MV-4-11 (cell line): ENCODE measurements at places on chromosomes 13 and 19.

GRCh38 chr13:20399961-20400360 lies 125.7 kb downstream of the CRYL1 start:
- no peak for DNase-seq

- DNase-seq: no peak
Observed at GRCh38 chr13:99861771-99862170, 109.8 kb downstream of the ZIC5 start.

GRCh38 chr19:28868836-28869235 lies 344.1 kb downstream of the UQCRFS1 start:
- no peak for DNase-seq

DNA sequence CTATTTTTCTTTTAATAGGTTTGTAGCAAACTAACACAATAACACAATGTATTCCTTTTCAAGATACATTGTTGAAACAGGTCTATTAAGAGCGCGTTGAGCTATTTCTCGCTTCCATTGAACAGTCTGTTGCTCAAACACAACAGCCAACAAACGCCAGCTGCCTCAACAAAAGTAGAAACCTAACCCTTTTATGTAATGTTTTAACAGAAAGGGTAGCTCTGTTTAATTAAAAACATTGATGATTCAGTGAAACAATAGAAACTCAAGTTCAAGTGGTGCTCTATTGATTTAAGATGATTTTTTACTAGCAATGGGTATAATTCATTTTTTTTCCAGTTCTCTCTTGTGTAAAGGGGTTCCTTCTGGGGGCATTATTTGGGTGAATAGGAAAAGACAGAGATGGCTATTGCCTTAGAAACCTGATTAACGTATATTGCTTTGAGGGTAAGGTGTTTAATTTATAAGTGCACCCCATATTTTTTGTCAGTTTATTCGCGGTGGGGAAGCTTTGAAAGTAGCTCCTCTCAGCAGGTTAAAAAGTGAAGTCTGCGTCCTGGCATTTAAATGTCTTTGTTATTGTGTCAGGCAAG lies 14.9 kb downstream of the ZIC2 start:
- DNase-seq: no peak

DNA sequence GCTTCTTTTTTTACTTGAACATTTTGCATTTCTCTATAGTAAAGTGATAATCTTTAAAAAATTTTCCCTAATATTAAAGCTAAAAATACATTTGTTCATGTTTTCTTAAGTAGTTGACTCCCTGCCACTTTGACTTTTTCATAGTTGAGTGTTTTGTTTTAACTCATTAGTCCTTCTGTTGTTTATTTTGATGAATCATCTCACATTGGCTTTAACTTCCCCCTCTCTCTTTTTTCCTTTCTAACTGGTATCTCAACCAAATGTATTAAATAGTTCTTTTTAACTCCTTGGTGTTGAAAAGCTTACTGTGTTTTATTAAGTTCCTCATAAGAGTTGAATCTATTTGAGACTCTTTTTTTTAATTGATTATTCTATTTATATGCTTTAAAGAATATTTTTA lies 2.8 kb downstream of the TNFSF13B start:
- peak; percentile 33 for DNase-seq

DNA sequence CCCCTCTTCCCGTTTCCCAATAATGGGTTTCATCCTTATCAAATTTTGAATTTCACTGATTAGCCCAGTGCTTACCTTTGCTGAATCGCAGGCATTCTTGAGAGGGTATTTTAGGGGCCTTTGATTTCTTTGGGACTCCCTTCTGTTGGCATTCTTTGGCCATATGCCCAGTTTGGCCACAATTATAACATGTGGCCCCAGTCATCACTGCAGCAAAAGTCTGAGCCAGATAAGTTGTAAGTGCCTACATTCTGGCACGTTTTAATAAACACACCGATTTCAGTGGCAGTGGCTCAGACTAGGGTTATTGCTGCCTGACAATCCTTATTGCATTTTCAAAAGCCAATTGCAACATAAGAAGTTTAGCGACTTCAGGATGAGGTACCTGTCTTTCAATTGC lies 41.4 kb downstream of the ZNF726 start:
- no peak for DNase-seq

GRCh38 chr19:55697698-55698097 lies 22.7 kb downstream of the EPN1 start:
- no peak for DNase-seq

DNA sequence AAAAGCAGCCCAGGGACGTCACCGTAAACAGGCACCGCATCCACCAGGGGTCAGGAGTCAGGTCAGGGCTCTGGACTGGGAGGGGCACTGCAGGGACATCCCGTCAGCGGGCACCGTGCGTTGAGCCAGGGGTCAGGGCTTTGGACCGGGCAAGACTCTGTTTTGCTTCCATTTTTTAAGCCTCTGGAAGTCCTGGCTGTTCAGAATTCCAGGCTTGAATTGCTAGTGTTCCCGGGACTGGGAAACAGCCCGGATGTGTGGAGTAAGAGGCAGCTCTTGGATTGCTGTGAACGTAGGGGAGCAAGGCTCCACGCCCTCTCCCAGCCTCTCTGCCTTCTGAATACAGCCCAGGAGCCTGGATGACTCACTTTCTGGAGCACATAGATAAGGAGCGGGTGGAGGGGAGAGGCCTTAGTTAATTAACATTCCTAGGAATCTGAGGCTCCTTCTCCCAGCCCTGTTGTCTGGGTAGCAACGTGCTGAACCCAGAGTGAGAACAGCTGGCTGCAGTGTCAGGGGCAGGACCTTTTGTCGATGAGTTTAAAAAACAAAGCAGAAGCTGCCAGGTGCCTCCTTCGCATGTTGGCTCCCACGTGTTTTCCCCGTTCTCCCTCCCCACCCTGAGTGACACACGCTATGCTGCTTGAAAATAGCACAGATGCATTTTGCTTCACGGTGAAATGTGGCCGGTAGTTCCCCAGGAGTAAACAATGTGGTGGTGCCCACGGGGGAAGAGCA lies 21.9 kb downstream of the ATP11A start:
- DNase-seq: no peak

GRCh38 chr19:56547535-56547934 lies 8.8 kb downstream of the ZFP28 start:
- no peak for DNase-seq

DNA sequence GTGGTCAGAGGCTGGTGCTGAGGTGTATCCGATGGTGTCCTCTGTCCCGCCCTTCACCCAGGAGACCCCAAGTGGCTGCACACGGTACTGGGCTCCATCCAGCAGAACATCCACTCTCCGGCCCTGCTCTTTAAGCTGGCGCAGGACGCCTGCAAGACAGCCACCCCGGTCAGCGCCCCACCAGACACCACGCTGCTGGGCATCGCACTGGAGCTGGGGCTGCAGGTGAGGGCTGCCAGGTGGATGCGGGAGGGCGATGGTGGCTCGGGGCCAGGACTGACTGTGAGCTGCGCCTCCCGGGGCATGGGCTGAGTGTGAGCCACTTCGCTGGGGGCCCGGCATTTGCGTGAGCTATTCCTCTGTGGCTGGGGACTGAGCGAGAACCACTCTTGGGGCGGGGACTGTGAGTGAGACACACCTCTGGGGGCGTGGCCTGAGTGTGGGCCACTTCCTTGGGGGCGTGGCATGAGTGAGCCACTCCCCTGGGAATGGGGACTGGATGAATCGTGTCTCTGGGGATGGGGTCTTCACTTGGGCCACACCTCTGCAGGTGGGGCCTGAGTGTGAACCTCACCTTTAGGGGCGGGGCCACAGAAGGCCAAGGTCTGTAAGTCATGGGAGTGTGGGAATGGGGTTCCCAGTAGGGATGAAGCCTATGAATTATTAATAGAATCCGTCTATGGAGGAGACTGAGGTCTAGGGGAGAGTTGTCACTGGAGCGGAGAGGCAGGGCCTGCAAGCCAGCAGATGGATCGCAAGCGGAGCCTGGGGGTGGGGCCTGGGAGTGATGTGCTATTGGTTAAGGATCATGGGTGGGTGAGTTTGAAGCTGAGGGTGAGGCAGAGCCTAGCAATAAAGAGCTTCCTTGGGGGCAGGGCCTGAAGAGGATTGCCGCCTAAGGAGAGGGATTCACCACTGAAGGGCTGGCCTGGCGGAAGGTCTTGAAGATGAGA lies 30.5 kb downstream of the ZSWIM4 start:
- peak; percentile 36 for DNase-seq

DNA sequence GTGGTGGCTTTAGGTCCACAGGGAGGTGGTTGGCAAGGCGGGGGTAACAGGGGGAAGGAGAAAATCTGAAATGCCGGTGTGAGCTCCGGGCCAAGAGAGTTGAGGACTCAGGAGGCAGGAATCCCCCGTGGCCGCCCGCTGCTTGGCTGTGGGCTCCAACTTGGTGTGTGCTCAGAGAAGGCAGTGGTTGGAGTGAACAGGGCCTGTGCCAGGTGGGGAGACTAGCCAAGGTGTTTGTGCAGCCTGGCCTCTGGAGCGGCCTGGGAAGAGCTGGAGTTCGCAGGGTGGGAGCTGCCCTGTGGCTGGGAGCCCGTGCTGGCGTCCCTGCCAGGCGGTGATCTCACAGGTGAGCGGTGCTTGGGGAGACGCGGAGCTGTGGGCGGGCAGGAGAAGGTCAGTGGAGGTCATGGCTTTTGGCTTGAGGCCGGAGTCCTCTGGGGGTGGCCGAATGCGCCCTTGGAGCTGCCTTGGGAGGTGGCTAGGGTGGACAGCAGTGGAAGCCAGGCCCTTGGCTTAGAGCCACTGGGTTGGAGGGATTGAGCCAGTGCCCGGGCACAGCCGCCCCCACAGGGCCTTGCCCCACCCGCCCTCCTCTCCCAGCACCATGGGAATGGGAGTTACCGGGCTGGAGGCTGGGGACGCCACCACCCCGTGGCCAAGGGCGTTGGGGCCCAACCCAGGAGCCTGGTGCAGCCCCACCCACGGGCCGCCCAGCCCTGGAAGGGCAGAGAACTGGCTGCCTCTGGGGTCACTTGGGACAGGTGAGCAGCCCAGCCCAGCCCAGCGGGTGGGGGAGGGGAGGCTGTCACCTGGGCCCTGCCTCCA lies 7.1 kb upstream of the CIRBP start:
- DNase-seq: no peak

DNA sequence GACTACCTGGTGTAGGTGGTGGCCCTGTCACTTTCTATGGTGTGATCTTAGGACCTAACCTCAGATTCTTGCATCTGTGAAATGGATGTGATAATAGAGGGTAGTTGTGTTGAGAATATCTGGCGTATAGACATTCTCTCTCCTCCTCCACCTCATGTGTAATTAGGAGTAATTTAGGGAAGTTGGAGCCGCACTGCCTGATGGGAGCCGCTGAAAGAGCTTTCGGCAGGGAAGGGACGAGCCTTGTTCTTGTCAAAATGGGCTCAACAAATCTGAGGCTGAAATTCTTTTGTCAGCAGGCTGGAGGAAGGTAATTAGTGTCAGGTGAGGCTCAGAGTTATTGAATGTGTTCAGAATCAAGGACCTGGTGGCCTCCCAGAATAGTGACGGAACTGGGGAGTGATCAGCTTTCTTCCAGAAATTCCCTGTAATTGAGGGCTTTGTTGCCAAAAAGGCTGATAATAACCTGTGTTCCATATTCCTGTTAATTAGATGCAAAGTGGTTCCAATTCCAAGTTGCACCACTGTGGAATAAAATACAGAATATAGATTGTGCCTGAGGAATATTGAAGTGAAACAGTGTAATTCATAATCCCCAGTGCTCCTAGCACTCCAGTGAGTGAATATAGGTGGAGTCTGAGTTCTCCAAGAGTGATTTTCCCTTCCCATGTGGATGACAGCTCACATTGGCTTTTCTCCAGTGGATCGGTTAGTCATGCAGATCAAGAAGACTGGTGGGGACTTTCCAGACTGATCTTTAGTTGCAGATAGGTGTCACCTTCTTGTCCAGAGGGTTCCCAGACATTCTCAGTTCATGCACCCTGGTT lies 47.5 kb downstream of the SPATA13 start:
- peak; percentile 36 for DNase-seq
